ENCODE measurements at places on chromosomes 2 and 18.
A peak's percentile ranks its signal among the peaks of the same experiment; 100 is the strongest.

DNA sequence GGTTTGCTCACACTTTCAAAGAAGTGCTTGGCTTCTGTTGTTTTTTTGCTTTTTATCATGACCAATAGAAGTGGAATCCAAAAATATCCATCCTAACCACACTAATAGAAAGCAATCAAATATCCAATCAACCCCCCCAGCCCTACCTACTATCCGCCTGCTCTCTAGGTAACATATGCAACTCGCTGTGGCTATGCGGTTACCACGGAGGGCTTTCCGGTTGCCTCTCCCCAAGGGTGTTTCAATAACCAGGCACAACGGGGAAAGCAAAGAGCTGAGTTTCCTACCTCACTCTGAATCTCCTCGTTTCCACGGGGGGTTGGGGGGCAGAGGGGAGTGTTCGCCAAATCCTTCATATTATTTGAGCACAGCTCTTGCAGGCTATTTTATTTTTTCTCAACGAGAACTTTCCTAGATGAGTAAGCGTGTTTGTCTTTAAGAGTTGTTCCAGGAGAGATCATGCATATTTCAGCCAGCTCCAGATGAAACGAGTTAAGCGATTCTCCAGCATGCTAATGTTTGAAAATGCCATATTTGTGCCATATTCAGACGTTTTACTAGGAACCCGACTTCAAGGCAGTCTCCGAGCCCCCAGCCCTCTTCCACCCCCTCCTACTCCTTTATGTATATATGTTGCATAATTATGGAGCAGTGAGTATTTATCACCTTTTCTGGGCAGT, 30.3 kb downstream of the PAX3 start:
- DNase-seq: no peak

DNA sequence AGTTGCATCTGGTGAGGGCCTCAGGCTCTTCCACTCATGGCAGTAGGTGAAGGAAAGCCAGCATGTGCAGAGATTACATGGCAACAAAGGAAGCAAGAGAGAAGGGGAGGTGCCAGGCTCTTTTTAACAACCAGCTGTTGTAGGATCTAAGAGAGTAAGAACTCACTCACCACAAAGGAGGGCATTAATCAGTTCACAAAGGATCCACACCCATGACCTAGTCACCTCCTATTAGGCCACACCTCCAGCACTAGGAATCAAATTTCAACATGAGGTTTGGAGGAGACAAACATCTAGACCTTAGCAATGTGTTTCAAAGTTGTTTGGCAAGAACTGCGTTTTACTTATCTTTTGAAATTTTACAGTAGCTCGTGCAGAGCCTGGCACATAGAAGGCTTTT, 20.5 kb upstream of the REG3A start:
- DNase-seq: no peak

DNA sequence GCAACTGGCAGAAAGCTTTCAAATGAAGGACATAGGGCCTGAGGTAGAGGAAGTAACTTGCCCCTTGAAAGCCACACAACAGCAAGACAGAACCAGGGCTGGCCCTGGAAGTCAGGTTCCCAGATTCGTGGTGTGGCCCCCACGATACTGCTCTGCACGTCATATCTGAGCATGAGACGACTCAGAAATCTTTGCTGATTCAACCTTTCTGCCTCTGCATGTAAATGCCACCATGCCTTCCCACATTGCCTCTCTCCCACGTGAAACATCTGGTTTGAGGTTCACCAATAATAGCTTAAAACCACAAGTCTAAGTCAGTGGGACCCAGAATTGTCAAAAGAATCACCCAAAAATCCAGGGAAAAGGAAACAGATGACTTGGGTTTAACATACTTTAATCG, 214.0 kb upstream of the TRIB2 start:
- peak; percentile 79 for DNase-seq

DNA sequence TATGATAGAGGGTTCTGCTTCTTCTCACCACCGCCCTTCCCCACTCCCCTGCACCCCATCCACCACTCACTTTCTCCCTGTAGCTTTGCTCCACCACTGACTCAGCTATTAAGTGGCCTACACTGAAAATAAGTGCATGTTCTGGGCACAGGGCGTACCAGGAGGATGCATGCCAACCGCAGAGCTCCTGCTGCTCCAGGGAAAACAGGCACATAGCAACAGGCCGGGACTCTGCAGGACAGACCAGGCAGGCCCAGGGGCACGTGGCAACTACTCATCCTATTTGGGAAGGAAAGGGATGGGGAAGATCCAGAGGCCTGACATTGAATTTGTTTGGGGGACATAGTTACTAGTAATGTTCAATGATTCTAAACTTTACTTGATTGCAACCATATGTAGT, 28.4 kb downstream of the ARL4C start:
- no peak for DNase-seq

DNA sequence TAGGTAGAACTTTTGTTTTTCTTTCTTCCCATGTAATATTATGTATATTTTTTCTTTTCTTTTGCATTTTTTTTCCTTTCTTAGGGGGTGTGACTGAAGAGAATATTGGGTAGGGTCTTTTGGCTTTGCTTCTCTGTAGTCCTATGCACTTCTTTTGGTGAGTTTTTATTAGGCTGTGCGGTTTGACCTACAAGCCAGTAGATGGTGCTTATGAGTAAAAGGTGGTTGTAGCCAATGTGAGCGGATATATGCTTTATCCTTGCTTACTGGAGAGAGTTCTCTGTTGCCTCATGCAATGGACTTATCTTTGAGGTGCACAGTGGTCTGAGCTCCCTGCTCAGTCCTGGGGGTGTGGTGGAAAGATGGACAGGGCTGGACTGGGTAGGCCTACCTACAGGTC, 52.7 kb downstream of the DSEL start:
- no peak for DNase-seq

GRCh38 chr2:74011246-74011645, 26.5 kb downstream of the TET3 start:
- no peak for DNase-seq

Data from astrocyte (in vitro differentiated cells and primary cell).